GM23338 (cell line): ENCODE measurements at places on chromosomes 12 and 14. TPM values are rescaled to one million over a fixed set of nuclear protein-coding genes. Genes with fewer than 3 reads are reported as not detected.

The KCNJ8 gene
- polyA plus RNA-seq = 0.82 and 1.0 TPM in 2 replicates

The NOVA1 gene
- polyA plus RNA-seq = 11.0 and 11.6 TPM in 2 replicates

The LRRC10 gene
- polyA plus RNA-seq = not detected in 2 replicates

The DIO2 gene
- 0.05 TPM in 2 replicates for polyA plus RNA-seq

The SCN8A gene
- 2.9 and 4.6 TPM in 2 replicates for polyA plus RNA-seq

The SIX4 gene
- 6.2 and 6.6 TPM in 2 replicates for polyA plus RNA-seq

The P2RX2 gene
- polyA plus RNA-seq = 1.1 and 2.3 TPM in 2 replicates

The SCNN1A gene
- polyA plus RNA-seq = 34.0 and 37.1 TPM in 2 replicates

The GLRX5 gene
- 130 and 135 TPM in 2 replicates for polyA plus RNA-seq

The OASL gene
- not detected in 2 replicates for polyA plus RNA-seq
